Karpas-422 (cell line): ENCODE measurements at places on chromosomes 6 and 20.

- DNase-seq, result no peak
Measured at GRCh38 chr6:112218563-112218962, 35.8 kb downstream of the LAMA4 start.

- DNase-seq, result peak; percentile 76
Measured at GRCh38 chr6:125952764-125953501, 3.6 kb upstream of the HINT3 start.

- DNase-seq, result no peak
Measured at GRCh38 chr6:8277769-8278168, 157.6 kb downstream of the SLC35B3 start.

GRCh38 chr6:119444642-119445557 lies 95.3 kb upstream of the MAN1A1 start:
- no peak for DNase-seq

DNA sequence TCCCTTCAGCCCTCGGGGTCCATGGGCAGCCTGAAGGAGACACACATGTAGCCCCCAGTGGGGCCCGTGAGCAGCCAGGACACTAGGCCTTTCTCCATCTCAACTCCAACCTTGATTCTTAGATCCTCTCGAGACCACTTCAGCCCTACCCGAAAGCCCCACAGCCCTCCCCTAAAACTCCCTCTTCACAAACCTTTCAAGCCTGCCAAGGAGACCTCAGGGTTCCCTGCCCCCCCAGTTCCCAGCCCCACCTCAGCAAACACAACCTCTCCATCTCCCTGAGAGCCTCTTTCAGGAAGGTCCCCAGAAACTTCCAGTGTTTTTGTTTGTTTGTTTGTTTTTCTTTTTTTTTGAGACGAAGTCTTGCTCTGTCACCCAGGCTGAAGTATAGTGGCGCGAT lies 11.1 kb downstream of the COL11A2 start:
- no peak for DNase-seq

DNA sequence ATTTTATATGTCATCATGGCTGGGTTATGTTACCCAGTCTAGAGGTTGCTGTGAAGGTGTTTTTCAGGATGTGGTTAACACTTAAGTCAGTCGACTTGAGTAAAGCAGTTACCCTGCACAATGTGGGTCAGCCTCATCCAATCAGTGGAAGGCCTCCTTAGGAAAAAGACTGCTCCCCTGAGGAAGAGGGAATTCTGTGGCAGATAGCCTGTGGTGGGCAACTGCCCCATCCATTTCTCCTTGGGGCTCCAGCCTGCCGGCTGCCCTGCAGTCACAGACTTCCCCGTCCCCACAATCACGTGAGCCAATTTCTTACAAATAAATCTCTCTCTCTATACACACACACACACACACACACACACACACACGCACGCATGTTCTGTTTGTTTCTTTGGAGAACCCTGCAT lies 34.5 kb upstream of the MPC1 start:
- no peak for DNase-seq

GRCh38 chr6:90347411-90347851 lies 50.8 kb upstream of the BACH2 start:
- DNase-seq, result no peak

DNA sequence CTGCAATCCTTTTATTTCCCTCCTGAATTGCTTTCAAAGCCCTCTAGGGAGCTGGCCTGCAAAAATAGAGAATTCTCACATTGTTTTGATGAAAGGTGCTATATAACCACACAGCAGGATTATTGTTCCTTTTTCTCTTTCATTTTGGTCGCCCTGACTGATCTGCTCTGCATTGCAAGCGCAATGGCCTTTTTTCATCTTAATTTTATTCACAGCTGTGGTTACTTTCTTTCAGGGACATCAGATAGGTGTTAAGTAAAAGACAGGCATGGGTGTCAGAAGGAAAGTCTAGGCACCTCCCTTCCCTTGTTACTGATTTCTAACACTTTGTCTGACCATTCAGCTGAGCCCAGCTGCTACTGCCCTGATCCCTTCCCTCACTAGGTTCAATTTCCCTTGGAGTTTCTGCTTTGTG lies 850.5 kb upstream of the MAP3K7 start:
- no peak for DNase-seq

DNA sequence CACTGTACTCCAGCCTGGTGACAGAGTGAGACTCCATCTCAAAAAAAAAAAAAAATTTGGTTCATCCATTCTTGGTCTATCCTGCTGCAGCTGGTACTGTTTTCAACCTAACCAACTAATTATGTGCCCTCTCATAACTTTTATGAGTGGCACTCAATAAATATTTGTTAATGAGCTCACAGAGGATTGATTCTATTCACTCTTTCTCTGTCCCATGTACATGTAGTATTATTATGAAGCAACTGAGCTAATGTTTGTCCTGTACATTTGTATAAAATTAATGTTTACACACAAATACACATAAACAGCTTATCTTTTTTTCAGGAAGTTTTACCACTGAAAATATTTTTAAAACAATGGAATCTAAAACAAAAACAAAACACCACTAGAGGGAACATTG lies 10.1 kb downstream of the RIPOR2 start:
- DNase-seq, result no peak

- no peak for DNase-seq
Measured at GRCh38 chr6:28794175-28795002, 129.4 kb downstream of the TRIM27 start.

DNA sequence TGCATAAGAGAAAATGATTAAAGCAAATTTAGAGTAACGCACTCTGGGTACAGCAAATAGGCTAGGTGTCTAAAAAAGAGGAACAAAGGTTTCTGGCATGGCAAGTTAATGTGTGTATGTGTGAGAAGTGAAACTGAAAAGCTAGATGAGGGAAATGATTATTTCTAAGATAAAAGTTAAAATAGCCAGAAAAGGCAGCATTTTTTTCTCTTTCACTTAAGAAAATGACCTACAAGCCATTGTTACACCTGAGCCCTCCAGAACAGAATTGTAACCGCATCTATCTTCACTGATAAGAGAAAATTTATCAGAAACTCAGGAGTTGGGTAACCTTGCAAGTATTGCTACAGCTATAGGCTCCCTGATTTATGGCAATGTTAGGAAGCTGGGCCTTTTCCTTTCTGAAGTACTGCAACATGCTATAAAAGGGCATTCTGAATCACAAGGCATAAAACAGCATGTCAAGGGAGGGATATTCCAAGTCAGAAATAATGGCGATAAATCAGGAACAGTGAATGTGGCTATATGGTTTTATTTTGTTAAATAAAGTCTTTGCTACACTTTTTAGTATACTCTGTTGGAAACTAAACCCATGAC lies 395.3 kb downstream of the TBC1D32 start:
- peak; percentile 80 for DNase-seq

DNA sequence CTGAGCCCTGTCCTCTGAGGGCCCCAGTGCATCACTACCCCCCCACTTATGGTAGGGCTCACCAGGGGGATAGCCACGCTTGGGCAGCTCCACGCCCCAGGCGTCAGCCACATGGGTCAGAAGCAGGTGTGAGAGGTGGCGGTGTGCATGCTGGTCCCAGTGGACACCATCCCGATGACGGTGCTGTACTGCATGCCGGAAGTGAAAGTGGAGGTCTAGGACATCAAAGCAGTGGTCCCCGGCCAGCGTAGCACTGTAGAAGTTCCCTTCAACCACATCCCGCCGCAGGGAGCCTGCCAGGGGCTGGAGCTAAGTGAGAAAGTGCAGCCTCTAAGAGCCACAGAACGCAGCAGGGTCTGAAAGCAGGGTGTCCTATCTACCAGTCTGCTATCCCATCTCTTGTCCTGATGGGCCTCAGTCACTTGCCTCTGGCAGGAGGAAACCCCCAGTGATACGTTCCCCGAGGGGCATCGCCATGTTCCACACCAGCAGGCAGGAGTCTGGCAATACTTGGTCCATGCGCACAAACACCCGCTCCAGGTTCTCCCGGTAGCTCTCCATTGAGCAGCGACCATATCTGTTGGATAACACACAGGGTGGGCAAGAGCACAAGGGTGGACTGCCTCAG lies 2.2 kb downstream of the PCED1A start:
- peak; percentile 82 for DNase-seq

DNA sequence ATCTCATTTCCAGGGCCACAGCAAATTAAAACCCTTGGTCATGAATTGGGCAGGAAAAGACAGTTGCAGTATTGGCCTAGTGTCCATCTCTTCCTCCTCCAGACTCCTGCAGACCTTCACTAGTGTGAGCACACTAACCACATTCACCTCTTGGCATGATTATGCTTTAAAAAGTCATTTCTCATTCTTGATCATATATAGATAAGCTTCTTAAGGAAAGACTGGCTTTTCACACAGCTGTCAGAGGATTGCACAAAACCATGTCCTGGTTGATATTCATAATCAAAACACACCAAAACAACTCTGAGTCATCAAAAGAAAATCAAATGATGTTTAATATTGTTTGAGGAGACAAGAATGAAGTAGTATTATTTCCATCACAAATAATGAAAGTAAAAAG lies 52.1 kb downstream of the TMEM200A start:
- no peak for DNase-seq

DNA sequence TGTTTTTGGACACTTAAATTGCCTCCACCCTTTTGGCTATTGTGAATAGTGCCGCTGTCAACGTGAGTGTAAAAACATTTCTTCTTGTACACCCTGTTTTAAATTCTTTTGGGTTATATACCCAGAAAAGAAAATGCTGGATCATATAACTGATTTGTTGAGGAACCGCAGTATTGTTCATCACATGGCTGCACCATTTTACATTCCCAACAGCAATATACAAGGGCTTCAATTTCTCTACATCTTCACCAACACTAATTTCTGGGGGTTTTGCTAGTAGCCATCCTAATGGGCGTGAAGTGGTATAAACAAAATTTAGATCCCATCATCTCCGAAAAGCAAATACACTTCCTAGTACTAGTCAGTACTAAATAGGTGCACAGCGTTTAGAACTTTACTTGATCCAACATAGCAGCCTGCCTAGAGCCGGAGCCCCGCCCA lies 579 bp upstream of the BPHL start:
- DNase-seq, result no peak

DNA sequence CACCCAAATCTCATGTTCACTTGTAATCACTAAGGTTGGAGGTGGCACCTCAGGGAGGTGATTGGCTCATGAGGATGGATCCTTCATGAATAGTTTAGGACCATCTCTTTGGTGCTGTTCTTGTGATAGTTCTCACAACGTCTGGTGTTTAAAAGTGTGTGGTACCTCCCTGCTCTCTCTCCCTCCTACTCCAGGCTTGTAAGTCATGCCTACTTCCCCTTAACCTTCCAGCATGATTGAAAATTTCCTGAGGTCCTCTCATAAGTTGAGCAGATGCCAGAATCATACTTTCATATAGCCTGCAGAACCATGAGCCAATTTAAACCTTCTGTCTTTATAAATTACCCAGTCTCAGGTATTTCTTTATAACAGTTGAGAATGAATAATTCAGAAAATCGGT lies 16.6 kb downstream of the HLA-A start:
- DNase-seq, result no peak

- no peak for DNase-seq
Measured at GRCh38 chr6:49082611-49083010, 380.4 kb downstream of the MMUT start.

- DNase-seq, result no peak
Measured at GRCh38 chr20:10508468-10509251, 73.6 kb downstream of the SLX4IP start.

- DNase-seq, result no peak
Measured at GRCh38 chr6:4762294-4762693, 13.9 kb upstream of the CDYL start.

GRCh38 chr6:109875973-109876372 lies 102.1 kb upstream of the GPR6 start:
- peak; percentile 32 for DNase-seq

GRCh38 chr6:2231438-2231837 lies 14.0 kb downstream of the GMDS start:
- DNase-seq, result no peak

DNA sequence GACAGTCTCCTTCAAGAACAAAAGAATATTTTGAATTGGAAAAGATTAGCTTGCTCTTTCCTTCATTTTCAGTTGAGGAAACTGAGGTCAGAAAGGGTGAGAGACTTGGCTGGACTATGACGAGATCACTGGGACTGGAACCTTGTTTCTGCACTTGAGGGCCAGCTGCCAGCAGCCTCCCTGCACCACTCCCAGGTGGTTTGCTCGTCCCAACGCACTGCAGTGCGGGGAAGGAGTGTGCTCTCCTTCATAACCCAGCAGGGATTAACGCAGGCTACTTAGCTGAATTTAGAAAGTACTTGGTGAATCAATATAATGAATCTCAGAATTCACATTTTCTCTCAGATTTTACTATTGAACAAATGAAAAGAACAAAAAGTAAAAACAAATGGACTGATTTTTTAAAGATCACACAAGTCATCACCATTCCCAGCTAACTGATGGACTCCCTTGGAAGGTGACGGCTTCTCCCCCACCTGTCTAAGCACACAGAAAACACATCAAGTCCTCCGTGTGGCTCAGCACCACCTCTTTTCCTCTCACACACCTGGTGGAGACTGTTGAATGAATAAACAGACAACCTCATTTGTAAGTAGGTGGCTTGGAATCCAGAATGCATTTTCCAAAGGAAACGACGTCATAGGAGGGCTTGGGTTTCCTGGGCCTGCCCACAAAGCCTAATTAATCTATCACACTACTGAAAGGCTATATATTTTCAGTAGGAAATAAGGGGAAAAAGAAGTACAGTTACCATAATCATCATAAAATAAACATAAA lies 121.0 kb downstream of the QRSL1 start:
- no peak for DNase-seq

DNA sequence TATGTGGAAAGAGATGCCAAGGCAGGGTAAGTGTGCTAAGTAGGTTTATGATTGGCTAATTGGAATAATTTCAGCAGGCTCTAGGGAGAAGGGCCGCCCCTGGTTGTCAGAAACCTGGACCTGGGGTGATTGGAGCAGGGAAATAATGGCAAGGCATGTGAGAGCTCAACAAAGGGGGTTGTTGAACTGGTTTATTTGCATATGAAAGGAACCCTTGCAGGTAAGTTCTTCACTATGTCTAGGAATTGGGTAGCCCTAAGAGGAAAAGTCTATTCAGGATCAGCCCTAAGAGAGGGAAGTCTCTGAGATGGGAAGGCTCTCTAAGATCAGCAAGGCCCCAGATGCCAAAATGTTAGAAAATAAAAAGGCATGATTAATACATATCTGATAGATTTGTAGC lies 175.4 kb upstream of the PRND start:
- no peak for DNase-seq

DNA sequence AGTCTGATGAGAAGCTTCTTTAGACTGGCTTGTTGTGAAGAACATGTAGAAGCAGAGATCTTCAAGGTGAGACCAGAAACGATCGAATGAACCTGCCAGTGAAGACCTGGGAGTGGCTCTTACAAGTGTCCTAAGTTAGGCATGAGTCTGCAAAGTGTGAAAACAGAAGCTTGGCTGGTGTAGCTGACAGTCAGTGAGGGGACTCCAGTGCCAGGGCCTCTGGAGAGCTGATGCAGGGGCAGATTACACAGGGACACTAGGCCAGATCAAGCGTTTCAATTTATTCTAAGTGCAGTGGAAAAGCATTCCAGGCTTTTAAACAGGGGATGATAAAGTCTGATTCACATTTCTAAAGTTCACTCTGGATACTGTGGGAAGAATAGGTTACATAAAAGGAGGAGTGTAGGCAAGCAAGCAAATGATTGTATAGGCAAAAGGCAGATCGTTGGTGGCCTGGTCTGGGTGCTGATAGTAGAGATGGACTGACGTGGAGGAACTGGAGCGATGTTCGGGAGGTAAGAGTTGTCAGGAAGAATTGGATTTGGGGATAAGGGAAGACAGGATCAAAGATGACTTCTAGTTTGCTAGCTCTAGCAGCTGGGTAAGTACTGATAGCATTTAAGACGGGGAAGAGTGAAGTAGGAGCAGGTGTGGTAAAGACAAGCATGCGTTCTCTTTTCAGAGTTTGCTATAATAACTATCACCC lies 133.5 kb downstream of the MAN1A1 start:
- no peak for DNase-seq
